ENCODE measurements at places on chromosomes 6 and 20.

GRCh38 chr20:2694008-2694471 lies 1.5 kb downstream of the EBF4 start:
- no peak for DNase-seq

DNA sequence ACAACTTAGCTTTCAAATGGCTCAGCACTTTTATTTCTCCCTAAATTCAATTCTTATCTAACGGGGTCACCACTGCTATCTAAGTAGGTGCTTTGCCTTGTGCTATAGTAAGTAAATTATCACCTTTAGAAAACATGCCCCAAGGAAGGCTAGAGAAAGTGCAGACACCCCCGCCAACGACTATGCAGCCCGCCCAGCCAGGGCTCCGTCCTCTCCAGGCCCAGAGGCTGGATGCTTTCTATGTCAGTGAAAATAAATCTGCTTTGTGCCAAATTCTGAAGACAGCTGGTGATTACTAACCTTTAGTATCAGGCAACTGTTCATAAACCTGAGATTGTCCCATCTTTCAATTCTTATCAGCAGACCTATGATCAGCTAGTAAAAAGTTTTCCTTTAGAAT lies 14.3 kb downstream of the KIAA0319 start:
- no peak for DNase-seq

DNA sequence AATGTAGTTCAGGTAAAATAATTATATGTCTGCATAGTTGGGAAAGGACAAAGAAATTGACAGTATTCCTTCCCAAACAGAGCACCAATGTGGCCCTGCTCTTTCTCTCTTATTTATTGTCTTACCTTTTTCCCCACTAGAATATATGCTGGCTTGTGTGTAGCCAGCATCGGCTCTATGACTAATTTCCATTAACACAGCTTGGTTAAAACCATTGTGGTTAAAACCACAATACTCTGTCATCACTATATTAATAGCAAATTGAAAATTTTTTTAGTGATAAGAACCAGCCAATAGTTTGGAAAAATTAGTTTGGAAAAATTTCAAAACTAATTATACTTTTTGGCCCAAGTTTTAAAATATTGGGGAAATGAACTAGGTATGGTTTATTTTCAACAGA lies 535.1 kb downstream of the UTRN start:
- DNase-seq: no peak

GRCh38 chr6:83637953-83638352 lies 70.9 kb downstream of the SNAP91 start:
- no peak for DNase-seq

DNA sequence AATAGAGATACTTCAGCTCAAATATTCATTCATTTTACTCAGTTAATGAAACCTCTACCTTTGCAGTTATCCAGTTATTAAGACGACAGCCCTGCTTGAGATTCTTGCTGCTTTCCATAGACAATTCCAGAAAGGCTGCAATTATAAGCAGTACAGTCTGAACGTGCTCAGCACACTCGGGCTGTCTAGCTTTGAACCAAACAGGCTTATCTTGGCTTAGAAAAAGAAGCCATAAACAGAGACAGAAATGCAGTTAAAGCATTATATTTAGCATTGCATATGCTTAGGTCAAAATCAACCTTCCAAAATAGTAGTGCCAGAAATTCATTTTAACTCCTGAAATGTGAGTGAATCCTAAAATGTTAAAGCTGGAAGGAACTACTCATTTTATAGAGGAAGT lies 204.1 kb upstream of the KCNQ5 start:
- DNase-seq: no peak

GRCh38 chr6:170437719-170438401 lies 115.2 kb downstream of the PSMB1 start:
- DNase-seq: peak; percentile 24

DNA sequence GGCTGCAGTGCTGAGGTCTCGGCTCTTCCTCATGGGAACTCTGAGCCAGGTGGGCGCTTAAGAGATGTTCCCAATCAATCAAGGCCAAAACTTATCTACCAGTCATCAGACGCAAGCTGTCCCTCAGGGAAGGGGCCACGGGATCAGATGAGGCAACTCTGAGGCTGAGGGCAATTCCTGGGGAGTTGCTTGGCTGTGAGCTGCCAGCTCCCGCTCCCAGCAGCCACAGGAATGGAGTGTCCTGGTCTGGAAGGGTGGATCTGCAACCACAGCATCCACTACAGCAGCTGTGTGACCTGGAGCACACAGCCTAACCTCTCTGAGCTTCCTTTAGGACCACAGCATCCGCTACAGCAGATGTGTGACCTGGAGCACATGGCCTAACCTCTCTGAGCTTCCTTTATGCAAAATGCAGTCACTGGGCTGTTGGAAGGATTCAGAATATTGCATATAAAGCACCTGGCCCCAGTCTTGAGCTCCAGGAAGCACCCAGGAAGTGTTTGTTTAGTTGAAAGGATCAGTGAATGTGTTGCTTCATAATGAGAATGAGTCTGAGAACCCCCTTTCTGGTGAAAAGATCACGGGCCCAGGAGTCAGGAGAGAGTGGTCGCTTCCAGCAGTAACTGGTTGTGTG lies 60.9 kb downstream of the TFAP2C start:
- no peak for DNase-seq

- DNase-seq: no peak
Observed at GRCh38 chr6:165694296-165694695, 31.3 kb upstream of the PDE10A start.

DNA sequence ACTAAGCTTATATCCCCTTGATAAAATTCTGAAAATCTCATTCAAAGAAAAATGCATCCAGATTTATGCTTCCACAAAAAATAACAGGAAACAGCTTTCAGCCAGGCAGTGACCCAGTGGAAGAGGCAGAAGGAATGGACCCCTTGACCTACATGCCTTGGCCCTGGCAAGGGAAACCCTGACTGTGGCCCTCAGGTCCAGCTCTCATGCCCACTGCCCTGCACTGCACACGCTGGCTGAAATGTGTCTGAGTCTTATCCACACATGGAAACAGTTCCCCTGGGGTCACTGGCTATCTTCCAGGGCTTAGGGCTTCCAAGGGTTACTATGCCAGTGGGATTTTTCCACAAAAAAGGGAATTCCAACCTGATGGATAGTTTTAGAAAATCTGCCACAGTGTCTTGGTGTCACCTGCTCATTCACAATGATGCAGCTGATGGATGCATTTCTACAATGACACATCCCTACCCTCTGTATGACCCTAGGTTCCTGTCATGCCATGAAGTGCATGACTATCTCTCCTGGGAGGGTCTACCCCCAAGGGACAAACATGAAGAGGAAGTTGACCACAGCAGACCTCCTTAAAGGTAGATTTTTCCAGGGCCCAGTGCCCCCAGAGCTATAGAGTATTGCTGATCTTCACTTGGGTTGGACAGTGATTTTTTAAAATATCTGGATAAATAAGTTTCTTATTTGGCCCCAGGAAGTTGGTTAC lies 121.9 kb upstream of the CD93 start:
- DNase-seq: no peak

DNA sequence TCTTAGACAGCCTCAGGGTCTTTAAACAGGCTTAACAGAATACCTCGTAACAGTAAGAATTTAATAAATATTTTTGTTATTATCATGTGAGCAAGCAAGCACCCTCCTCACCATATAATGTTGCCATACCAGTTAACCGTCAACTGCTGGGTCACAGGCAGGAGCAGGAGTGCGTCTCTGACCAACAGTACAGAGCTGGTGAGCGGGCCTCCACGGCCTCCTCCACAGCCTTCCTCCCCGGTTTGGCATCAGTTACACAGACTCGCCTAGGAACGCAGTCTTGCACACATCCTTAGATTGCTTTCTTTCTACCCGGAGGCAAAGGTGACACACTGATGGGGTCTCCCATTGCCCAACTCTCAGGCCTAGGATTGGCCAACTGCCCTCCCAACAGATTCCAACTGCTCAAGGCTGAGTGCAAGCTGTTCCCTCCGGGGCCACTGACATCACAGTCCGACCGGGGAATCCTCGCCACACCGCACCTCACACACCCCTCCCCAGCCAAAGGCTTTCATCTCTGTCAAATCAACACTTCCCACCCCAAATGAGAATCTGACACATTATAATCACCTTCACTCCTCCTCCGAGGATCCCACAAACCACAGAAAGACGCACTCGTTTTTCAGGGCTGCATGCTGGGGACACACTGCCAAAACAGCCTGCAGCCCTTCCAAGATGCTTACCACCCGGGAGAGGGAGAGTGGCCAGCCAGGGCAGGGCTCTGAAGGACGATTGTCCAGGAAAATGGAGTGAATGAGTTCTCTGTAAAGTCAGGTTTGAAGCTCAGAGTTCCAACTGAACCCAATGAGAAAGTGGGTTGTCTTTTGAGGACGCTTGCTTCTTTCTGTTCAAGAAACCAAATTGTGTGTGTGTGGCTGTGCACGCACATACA lies 63.2 kb downstream of the PDE10A start:
- DNase-seq: no peak

DNA sequence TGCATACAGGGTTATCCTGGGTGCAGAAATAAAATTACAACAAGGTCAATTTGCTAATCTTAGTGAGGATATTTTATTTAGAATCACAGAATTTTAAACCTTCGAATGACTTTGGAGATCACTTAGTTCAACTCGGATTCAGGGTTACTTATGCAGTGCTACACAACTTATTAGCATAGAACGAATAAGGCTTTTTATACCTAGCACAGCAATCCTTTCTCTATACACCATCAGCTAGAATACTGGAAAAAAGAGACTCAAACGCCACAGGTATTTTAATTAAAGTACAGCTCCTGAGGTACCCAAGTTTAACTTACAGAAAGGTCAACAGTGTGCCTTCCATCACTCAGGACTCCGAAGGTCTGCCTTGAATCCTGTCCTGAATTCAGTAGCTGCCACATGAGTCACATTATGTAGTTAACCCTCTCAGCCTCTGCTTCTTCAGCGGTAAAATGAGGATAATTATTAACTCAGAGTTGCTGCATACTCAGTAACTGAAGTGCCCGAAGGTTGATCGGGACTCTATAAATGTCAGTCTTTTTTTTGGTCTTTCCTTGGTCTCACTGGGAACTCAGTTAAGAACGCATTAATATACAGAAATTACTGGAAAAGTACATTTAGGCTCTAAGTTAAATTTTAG lies 6.0 kb upstream of the QKI start:
- no peak for DNase-seq
